WERI-Rb-1 (cell line): ENCODE measurements at places on chromosomes 4 and X.

GRCh38 chr4:171561419-171561818 is 251.8 kb upstream of the GALNTL6 start:
- no peak for DNase-seq

- no peak for DNase-seq
These were observed 30.3 kb downstream of the TLR10 start for GRCh38 chr4:38752372-38752940.

- no peak for DNase-seq
These were observed 97.4 kb upstream of the PGRMC2 start for GRCh38 chr4:128384765-128385598.

DNA sequence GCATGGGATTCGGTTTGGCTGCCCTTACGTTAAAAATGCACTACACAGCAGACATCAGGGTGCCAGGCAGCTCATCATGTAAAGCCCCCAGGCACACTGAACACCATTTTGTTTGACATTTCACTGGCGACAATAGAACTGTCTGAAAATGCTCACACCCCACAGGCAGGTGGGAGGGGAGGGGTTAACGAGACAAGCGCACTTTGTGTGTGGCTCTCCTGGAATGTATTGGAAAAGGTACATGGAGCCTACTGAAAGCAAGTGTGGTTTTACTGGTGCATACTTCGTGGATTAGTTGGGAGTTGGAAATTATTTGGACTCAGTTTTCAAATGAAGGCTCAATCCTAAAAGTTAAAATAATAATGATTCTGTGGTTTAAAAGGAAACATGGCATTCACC is 31.6 kb upstream of the PPARGC1A start:
- no peak for DNase-seq

GRCh38 chr4:121299367-121299766 is 81.5 kb downstream of the QRFPR start:
- no peak for DNase-seq

- DNase-seq, result no peak
These were observed 904 bp downstream of the F11 start for GRCh38 chr4:186266729-186267456.

DNA sequence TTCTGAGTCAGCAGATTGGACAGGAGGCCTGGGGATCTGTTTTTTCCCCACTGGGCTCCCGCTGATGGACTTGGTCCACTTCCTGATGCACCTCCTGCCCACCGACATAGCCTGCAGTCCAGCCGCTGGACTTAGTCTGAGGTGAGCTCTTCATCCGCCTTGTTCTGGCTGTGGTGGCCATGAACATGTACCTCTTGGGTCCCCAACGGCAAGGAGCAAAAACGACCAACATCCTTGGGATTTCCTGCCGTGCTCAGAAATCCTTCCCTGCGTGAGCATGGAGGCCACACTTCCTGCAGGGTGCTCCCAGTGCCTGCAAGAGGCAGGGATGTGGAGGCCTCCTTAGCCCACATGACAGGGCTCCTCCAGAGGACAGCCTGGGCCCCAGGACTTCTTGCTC is 76.8 kb downstream of the CRMP1 start:
- DNase-seq, result no peak

DNA sequence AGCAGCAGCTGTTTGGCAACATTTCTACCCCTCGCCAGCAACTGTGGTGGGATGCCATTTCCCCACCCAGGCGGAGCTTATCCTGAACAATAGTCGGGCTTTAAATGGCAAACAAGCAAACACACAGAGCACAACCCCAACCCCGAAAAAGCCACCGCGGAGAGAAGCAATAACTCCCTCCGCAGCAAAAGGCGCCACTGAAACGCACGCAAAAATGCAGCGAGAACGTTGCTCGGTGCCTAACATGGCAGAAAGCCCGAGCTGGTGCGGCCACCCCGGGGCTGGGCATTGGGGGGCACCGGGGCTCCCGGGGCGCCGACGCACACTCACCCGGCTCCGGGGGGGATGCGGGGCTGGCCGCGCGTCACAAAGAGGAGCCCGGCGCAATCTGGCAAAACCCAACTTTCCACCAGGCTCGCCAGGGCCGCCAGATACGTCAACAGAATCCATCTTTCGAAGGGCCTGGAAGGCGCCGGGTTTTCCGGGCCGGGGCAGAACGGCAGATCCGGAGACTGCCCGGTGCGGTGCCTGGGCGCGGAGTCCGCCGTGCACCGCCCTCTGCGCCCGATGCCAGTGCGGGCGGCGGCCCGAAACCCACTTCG is 818 bp downstream of the RAI2 start:
- no peak for DNase-seq

- no peak for DNase-seq
These were observed 192.4 kb upstream of the RASGEF1B start for GRCh38 chr4:81664079-81664478.

DNA sequence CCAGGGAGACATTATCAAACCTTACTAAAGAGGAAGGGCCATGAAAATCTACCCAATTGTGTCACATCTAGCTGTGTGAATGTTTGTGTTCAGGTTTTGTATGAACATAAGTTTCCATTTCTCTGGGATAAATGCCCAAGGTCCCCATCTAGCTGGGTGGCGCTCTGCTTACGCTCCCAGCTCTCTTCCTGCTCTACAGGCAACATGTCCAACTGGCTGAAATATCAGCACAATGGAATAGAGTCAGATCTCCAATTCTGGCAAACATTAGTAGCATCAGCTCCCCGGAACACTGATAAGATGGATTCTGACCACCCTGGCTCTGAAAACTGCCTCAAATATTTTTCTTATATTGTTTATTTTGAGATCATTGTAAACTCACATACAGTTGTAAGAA is 74.8 kb downstream of the IRF2 start:
- no peak for DNase-seq

- DNase-seq, result no peak
These were observed 80.5 kb downstream of the ALPK1 start for GRCh38 chr4:112377594-112378242.
